Fibroblast of the aortic adventitia (primary cell): ENCODE measurements at places on chromosomes 16 and 17. TPM values are rescaled to one million over a fixed set of nuclear protein-coding genes. Genes with fewer than 3 reads are reported as not detected.

GRCh38 chr16:35182043-35182677 is 1722.7 kb downstream of the TP53TG3F start:
- no peak for DNase-seq

- DNase-seq: no peak
These were observed 220.3 kb downstream of the PRKCA start for GRCh38 chr17:66522591-66523272.

- no peak for DNase-seq
These were observed 33.2 kb upstream of the ABCC11 start for GRCh38 chr16:48280546-48280945.

SEPTIN12 gene
- not detected in 2 replicates for total RNA-seq
